Effector CD8-positive, alpha-beta T cell (primary cell): ENCODE measurements at places on chromosomes 3 and 15.

DNA sequence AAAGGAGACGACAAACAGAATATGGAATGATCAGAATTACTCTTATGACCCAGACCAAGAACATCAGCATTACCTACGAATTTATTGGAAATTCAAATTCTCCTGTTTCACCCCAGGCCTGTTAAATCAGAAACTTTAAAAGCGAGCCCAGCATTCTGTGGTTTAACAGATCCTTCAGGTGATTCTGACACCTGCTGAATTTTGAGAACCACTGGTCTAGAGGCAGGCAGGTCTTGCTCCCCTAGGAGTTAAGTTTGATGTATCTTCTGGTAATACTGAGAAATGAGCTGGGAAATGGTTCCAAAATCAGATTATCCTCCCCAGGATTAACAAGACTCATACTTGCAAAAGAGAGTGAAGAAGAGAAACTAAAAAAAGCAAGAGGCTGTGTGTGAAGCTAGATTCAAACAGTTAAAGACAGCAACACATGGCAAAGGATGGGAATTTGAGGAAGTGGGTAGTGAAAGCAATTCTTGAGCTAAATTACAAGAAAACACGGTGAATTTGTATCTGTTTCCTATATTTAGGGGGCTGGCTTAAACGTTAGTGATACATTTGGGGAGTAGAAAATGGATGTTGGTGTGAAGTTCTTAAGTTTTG is 66.0 kb downstream of the FLNB start:
- DNase-seq = no peak

DNA sequence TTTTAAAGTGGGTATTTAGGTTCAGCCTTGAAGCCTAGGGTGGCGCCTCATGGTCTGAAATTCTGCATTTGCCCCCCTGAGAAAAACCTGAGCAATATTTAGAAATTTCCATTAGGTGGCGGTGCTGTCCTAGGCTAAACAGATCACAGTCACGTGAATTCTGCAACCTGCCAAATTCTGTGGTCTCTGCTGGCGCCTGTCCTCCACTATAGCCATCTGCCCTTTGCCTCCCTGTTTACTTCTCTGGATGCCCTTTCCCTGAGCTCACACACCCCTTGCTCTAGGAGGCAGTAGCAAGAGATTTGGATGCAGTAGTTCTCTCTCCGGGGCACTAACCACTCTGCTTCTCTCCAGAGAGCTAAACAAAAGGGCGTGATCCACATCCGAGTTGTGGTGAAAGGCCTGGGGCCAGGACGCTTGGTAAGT is 9.1 kb downstream of the MRPS11 start:
- no peak for DNase-seq

GRCh38 chr3:53101956-53102355 is 28.3 kb downstream of the RFT1 start:
- no peak for DNase-seq

GRCh38 chr3:137106612-137107240 is 148.9 kb downstream of the IL20RB start:
- no peak for DNase-seq

- no peak for DNase-seq
Observed at GRCh38 chr15:71802770-71803169, 7.6 kb upstream of the NR2E3 start.

- no peak for DNase-seq
Observed at GRCh38 chr3:139286825-139287224, 57.0 kb upstream of the MRPS22 start.

GRCh38 chr15:29140475-29141307 is 128.9 kb downstream of the NSMCE3 start:
- DNase-seq = no peak

GRCh38 chr15:68252925-68253534 is 23.5 kb upstream of the CLN6 start:
- DNase-seq = peak; percentile 16

DNA sequence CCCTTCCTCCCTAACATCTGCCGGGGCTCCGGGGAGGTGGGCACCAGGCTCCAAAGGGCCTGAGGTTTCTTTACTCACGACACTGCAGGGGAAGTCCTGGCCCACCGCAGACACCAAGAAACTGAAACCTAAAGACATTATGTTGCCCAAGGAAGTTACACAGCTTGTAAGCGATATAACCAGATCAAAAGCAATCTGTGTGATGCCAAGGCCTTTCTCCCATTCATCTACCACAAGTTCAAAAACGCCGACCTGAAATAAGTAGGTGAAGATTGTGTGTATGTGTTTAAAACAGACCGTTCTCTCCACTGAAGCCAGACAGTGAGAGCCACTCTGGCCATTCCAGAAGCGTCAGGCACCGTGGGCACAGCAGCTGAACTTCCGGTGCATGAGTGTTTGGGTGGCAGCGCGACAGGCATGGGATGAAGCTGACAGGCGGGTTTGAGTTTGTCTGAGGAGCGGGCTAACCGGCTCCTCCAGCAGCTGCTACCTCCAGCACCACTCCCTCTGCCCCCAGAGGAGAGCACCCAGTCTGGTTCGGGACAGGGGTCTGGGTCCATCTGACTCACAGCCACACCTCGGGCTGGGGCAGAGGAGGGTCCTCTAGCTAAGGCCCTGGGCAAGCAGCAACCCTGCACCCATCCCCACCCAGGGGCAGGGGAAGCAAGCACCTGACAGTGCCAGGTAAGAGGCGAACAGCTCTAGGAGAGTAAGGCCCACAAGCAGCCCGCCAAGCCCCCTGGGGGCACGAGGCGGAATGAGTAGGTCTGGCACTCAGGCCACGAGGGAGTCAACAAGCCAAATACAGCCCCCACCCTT is 1.3 kb downstream of the TNK2 start:
- DNase-seq = peak; percentile 57

DNA sequence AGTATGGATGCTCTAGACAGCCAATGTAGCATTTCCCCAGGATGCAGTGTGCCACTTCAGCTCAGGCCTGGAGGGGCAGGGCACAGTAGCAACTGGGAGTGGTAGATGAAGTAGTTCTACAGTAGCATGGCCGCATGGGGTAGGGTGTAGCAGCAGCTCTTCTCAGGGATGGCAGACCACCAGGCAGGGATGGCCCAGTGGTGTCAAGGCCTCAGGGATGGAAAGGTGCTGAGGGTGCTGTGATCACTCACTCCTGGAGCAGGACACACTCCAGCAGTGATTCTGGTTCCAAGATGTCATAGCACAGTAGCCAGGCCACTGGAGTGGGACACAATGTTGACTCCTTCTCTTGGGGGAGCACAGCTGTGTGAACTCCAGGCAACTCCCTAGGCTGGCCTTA is 210.9 kb upstream of the LYSMD4 start:
- DNase-seq = no peak

DNA sequence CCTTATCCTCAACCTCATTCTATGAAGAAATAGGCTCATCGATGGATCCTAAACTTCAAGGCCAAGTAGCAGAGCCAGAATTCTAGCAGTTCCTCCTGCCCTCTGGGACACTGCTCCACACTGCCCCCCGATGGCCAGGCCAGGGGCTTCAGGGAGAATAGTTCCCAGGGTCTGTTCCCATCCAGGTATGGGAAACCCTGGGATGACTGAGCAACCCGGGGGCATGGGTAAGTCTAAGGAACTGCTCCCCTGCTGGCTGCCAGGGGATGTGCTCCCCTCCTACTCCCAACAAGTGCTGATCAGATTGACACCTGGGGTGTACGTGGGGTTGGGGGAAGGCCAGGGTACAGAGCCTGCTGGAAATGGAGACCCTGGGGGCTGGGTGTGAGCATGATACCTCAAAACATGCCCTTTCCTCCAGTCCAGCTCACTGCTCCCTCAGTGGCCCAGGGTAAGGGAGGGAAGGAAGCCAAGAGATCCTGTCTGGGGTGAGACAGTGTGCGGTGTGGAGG is 7.6 kb downstream of the ULK3 start:
- peak; percentile 24 for DNase-seq

DNA sequence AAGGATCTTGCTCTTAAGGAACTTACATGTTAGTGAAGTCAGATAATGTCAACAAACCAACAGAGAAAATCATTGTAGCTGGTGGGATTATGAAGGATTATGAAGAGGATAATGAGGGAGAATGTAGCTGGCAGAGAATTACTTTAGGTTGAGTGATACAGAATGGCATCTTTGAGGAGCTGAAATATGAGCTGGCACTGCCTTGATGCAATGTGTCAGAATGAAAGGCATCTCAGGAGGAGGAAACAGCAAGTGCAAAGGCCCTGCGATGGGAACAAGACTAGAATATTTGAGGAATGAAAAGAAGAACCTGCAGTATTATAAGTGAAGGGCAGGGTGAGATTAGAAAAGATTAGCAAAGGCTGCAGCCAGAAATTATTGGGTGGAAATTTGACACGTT is 237.2 kb upstream of the ADAMTS9 start:
- DNase-seq = no peak

GRCh38 chr15:78533331-78533730 is 6.9 kb upstream of the PSMA4 start:
- DNase-seq = no peak

- DNase-seq = no peak
Observed at GRCh38 chr3:45507820-45508317, 86.7 kb upstream of the LIMD1 start.

DNA sequence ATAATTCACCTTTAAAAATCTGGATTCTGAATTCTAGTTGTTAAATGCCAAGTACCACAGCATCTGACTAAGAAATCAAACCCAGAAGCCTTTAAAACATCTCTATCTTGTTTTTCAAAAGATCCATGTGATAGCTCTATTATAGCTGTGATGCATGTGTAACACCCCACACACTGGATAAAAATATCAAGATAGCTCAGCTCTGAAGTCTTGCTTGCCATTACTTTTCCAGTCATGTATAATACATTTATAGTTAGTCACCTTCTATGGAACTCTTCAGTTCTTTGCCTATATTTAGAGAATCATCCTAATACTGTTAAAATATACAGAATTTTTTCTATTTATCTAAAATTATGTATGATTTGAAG is 11.6 kb downstream of the ARPP19 start:
- DNase-seq = no peak

GRCh38 chr15:34582461-34583371 is 735 bp downstream of the GOLGA8B start:
- DNase-seq = peak; percentile 22

- DNase-seq = no peak
Observed at GRCh38 chr15:65303687-65304380, 643 bp upstream of the RNU5B-1 start.

GRCh38 chr3:196357905-196358304 is 19.7 kb upstream of the TM4SF19 start:
- no peak for DNase-seq

GRCh38 chr15:40468898-40469331 is 1.9 kb upstream of the CHST14 start:
- no peak for DNase-seq

DNA sequence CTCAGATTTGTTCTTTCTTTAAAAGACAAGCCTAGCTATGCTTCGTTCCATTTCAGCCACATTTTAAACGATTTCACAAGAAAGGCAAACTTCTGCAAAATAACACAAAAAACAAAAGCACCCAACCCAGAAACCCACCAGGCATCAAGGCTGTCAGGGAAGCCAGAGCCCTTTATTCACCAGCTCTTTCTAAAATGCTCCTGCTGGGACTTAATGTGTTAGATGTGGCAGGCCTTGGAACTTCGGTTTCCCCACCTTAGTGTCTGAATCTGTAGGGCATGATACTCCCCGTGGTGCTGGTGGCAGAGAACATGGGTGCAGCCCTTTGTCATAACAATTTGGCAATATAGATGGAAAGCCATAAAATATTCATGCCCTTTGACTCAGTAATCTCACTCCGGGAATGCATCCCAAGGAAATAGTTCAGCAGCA is 56.8 kb upstream of the LCTL start:
- no peak for DNase-seq

GRCh38 chr3:32285891-32286290 is 47.4 kb downstream of the CMTM8 start:
- no peak for DNase-seq

GRCh38 chr3:32816439-32817256 is 1.1 kb upstream of the TRIM71 start:
- DNase-seq = no peak

GRCh38 chr3:193598202-193598601 is 5.2 kb downstream of the OPA1 start:
- no peak for DNase-seq

GRCh38 chr3:106945435-106945834 is 431.8 kb upstream of the CCDC54 start:
- no peak for DNase-seq

GRCh38 chr3:196414469-196414868 is 17.8 kb downstream of the UBXN7 start:
- no peak for DNase-seq

GRCh38 chr3:129614435-129614834 is 8.0 kb upstream of the PLXND1 start:
- DNase-seq = no peak

DNA sequence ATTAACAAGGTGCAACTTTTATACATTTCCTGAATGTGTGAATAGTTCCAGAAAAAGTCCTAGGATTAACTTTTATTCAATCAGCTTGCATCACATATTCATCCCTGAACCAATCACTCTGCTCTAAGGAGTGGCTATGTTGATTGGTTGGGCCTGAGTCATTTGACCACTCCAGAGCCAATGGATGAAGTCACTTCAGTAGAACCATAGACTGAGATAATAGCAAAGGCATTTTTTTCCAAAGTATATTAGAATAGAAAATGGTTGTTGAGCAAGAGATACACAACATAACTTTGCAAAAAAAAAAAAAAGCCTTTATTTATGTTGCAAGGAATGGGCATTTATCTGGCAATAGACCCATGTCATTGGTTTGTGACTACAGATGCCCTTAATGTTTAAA is 55.5 kb upstream of the AGTR1 start:
- DNase-seq = no peak

DNA sequence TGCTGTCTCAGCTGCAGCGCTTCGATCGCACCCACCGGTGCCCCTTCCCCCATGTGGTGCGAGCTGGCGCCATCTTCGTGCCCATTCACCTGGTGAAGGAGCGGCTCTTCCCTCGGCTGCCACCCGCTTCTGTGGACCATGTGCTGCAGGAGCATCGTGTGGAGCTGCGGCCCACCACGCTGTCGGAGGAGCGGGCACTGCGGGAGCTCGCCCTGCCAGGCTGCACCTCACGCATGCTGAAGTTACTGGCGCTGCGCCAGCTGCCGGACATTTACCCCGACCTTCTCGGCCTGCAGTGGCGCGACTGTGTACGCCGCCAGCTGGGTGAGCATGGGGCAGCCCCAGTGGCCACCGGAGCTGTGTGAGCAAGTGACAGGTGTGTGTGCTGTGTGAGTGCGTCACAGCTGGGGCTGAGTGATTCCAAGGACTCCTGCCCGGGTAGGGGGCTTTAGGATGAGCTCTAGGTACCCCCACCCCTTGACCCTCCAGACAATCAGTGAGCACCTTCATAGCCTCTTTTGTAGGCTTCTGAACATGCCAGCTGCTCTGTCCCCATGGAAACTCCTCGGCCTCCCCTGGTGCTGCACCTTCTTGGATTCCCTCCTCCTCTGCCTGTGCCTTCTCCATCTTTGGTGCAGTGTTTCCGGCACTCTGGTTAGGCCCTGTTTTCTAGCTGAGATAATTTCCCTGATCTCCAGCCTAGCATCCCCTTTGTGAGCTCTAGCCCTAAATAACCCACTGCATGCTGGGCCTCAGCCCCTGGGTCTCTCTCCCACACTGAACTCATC is 7.0 kb downstream of the C15orf39 start:
- no peak for DNase-seq

DNA sequence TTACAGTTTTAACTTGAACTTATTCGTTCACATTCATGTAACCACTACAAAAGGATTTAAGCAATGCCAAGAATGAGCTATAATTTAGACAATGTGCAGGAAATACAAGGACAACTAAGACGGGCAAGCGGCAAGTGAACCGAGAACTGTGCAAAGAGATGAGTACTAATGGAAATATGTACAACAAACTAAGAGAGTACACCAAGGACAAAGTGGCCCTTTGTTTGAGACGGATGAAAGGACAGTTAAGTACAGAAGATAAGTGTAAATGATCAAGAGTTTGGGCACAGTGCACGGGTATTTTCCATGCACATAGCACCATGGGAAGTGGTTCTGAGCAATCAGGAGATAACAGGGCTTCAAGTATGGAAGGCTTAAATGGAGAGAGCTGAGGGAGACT is 281.7 kb downstream of the ROBO2 start:
- no peak for DNase-seq
